Smooth muscle cell of the brain vasculature (primary cell): ENCODE measurements at places on chromosomes 16 and 17.

DNA sequence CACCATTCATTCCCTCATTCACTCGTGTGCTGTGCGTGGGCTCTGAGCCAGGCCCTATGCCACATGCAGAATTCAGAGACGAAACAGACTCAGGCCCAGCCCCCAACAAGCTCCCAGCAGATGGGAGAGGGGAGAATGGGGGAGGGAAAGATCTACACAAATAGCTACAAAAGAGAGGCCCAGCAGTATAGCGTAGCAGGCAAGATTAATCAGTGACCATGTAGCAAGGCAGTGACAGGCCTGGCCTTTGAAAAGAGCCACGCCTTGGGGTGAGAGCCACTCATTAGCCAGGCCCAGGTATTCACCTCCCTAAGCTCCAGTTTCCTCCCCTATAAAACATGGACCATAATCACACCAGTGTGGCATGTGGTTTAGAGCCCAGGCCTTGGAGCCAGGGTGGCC lies 16.4 kb upstream of the KRT19 start:
- DNase-seq = no peak

DNA sequence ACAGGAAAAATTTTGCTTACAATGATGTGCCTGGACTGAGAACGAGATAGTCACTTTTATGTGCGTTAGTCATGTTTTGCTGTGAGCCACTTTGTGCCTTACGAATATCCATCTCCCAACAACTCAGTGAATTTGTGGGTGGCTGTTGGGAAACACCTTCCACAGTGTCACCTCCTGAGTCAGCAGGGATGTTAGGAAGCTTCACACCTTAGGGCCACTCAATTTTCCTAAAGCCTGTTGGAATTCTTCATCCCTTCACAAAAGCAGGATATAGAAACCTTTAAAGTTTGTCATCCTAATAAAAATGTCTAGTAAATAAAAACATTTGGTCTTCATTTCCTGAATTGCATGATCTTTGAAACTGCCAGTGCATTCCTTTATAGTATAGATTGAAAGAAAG lies 4.3 kb upstream of the KRTAP3-1 start:
- DNase-seq = no peak

DNA sequence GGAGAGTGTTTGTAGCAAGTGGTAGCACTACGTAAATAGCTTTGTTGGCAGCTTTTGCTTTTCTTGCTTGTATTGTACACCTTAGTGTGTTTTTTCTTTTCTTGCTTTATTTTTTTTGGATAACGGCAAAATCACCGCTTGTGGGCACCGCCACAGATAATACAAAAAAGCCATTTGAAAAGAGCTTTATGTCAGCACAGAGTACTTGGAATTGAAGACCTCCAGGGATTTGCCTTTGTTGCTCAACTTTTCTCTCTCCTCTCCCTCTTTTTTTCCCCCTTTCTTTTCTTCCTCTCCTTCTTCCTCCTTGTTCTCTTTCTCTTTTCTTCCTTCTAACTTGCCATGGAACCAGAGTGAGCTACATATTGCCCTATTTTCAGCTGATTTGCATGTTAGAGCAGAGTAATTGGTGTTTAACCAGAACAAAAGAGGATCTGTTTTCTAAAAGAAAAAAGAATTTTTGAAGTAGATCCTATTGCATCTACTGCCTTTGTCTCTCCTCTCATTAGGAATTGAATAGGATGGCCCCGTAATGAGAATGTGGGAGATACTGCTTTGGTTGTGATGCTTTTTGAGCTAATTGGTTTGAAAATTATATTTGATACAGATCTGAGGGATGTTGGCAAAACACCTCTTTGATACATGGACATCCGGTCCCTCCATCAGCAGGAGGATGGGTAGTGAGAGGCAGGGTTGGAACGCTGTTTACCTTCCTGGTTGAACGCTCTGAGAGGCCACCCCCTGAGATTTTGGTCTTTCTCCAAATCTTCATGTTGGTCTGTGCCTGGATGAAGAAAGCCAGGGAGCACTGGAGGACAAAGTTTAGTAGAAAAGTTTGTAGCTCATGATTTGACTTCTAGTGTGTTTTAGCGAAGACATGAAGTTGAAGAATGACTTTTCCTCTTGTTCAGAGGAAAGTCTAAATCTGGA lies 85.6 kb downstream of the MSI2 start:
- DNase-seq = peak; percentile 28

DNA sequence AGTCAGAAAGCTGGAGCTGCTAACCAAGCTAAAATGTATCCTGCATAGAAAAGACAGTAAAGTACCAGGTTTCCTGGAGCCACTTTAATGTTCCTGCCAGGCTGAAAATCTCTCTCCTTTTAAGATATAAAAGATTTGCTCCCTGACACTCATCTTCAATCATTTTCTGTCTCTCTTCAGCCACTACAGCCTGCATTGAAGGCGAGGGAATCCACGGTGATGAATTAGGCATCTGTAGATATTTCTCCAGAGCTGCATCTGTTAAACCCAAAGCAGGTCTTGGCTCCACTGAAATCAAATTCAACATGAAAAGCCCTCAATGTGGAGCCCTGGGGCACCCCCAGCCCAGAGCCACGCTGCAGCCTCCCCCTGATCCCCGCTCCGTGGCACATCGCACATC lies 94.7 kb upstream of the CRHR1 start:
- no peak for DNase-seq

DNA sequence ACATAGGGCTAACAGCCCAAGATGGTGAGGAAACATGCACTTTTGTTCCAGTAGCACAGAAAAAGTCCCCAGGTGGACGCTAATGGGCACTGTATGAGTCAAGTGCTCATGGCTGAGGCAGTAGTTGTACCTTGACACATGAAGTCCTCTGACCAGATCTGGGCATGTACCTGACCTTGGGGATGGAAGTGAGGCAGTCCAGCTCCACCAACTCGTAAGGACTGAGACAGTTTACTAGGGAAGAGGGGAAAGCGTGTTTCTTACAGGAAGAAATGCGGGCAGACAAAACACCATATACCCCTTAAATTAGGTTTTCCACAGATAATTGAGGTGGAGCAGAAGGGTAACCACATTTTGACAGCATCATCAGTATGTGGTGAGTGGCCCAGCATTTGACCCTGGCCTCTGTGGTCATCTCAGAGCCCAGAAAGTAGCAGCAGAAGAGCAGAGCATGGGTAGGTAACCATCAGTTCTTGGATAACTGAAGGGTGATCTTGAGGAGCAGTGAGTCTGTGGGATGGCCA lies 32.4 kb upstream of the METTL9 start:
- no peak for DNase-seq

DNA sequence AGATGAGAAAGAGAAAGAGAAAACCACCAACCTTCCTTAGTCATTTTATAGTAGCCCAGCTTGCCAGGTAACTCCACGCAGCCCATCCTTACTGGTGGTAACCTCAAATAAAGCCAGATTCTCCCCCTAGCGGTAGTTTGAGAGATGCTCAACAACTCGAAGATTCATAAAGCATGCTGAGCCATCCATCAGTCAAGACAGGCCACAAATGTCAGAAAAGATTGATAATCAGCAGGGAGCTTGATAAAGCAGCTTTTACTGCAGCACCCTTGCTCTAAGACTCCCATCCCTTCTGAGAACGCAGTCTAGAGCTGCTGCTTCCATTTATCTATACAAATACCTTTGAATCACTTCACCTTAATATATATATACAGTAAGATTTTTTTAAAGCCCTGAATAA lies 451.5 kb upstream of the HSBP1 start:
- DNase-seq = peak; percentile 33

DNA sequence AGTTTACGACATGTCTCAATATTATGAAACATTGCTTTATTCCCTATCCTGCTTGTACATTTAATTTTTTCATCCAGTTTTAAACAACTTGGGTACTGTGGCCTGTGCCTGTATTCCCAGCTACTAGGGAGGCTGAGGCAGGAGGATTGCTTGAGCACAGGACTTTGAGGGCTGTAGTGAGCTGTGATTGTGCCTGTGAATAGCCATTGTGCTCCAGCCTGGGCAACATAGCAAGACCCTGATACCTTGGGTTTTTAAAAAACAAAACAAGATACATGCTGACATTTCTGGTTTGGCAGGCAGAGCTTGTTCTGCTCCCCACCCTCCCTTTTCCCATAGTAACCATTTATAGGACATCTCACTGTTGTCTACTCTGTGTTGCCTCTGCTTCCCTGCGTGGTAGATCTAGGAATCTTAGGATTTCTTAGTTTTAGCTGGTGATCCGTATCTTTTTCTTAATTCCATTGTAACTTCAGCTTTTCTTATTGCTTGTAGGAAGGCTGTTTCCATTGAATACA lies 35.6 kb downstream of the TENT4B start:
- DNase-seq = no peak

DNA sequence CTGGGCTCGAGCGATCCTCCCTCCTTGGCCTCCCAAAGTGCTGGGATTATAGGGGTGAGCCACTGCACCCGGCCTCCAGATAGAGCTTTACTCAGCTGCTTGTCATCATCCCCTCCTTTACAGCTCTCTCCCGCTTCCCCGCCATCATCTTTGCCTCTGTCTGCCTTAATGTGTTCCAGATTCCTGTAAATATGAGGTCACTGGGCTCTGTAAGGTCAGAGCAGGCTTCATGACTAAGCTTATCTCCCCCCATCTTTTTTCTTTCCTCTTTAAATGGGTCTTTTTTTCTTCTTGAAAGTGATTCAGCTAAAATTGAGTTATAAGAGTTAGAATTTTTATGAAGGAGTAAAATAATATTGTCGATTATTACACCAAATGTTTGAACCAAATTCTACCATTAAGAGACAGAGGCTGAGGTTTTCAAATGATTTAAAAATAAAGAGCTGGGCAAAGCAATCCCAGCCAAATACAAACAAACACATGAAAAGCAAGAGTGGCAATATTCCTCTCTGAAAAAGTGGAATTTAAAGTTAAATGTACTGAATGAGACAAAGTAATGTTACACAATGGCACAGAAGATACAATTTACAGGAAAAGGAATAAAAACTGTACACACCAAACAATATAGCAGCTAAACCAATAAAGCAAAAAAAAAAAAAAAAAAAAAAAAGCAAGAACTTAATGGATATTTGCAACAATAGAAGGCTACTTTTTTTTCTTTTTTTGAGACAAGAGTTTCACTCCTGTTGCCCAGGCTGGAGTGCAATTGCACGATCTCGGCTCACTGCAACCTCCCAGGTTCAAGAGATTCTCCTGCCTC lies 62.1 kb downstream of the CRISPLD2 start:
- peak; percentile 75 for DNase-seq

GRCh38 chr17:65588181-65588808 lies 26.8 kb upstream of the AXIN2 start:
- no peak for DNase-seq

GRCh38 chr17:82230609-82231311 lies 1.9 kb downstream of the SLC16A3 start:
- no peak for DNase-seq

DNA sequence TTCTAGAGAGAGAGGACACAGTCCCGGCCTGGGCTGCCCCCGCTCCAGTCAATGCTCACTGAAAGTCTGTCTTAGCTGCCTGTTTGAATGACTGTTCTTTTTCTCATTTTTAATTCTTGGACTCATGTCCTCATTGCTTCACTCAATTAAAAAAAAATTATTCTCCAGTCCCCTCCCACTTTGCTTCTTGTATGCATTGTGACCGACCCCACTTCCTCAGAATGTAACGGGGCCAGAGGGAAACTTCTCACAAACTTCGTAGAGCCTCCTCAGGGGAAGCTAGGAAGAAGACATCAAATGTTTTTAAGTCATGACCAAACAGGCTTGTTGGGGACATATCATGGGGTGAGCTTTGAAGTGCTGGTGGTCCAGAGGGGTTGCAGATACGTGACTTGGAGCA lies 113.2 kb downstream of the CCDC182 start:
- DNase-seq = no peak

DNA sequence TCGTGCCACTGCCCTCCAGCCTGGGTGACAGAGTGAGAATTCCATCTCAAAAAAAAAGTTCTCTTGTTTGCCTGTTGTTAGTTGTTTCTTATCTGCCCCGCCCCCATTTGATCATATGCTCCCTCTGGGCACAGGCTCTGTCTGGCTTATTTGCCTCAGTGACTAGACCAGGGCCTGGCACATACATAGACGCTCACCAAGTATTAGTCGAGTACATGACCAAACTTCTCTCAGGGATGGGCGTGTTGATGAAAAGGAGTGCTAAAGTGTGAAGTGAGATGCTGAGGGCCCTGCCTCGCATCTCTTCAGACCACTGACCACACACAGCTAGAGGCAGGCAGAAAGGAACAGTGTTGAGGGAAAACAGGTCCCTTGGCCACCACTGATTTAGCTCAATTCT lies 3.3 kb upstream of the HELZ start:
- DNase-seq = no peak

- no peak for DNase-seq
Measured at GRCh38 chr16:24688359-24688758, 41.1 kb upstream of the TNRC6A start.

DNA sequence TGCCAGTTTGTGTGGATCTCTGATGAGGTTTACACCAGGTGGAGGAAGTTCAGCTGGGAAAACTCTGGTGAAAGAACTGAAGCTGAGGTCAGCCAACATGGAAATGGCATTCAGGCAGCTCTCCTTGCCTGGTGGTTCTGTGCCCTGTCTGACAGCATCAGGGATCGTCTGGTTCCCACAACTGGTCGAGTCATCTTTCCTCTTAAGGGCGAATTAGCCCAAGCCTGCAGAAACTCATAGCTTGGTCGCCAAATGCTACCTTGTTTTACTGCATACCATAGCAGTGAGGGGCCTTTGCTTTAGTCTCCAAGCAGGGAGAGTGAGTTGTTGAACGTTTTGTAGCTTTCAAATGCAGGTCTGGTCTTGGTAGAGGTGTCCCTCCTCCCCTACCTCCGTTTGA lies 7.2 kb downstream of the PLCG2 start:
- no peak for DNase-seq

DNA sequence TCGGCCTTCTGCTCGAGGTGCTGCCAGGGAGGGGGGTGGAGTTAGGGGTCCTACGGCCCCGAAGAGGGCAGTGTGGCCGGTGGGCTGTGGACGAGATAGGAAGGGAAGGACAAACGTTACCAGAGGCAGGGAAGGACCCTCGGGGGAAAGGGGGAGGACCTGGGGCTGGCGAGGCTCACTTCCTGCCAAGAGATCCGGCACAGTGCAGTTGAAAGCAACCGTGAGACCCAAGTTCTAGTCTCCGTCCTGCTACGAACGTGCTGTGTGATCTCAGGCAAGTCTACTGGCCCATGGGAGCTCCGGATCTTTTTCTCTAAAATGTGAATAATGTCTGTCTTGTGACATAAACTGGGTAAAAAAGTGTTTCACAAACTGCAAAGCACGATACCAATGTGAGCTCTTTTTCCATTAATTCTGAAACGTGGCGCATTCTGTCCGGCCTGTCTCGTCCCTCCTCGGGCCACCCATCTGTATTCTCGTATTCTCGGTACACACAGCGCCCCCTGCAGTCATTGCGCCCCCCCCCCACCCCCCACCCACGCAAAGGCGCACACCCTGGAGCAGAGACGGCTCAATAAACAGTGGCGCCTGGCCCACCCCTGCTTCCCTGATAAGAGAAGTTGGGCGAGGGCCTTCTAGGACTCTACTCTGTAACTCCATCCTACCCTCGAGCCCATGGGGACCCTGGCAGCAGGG lies 8.8 kb downstream of the CYGB start:
- no peak for DNase-seq
